ENCODE measurements at places on chromosomes 13 and 19. TPM values are rescaled to one million over a fixed set of nuclear protein-coding genes. Genes with fewer than 3 reads are reported as not detected.

ZFP14 gene
- polyA plus RNA-seq, result 15.4 TPM

LILRB3 gene
- 0.59 TPM for polyA plus RNA-seq

JSRP1 gene
- polyA plus RNA-seq, result 0.90 TPM

SIGLECL1 gene
- not detected for polyA plus RNA-seq

DNA sequence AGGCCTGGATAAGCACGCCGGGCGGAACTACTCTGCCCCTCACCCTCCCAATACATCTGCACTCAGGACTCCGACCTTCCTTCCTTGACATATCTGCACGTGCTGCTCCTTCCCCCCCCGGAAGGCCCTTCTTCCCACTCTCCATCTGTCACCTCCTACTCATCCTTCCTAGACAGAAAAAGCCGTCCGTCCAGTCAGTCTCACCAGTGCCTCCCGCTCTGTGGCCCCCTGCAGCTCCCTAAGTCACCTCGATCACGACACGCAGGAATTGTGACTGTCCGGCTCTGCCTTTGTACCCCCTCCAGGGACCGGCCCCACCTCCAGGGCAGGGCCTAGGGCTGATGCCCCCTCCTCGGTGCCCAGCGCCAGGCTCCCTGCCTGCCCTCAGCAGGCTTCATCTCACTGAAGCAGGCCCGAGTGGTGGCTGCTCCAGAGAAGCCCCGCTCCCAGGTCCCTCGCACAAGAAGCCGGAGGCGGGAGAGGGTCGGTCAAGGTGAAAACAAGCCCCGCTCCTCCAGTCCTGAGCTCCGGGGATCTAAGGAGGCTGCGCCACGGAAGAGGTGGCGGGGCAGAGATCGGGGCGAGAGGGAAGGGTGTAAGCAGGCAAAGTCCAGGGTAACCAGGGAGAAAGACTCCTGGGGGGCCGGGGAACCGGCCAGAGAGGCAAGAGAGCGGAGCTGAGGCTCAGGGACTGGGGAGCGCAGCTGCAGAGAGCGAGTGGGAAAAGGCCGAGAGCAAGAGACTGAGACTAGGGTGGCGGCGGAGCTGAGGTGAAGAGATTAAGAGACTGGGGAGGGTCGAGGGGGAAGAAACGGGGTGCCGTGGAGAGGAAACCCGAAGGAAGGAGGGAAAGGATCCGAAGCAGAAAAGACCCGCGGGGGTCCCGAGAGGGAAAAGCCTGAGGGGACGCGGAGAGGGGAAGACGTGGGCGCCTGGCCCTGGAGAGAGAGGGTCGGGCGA lies 1.1 kb downstream of the PPP6R1 start:
- DNase-seq, result peak; percentile 16

DNA sequence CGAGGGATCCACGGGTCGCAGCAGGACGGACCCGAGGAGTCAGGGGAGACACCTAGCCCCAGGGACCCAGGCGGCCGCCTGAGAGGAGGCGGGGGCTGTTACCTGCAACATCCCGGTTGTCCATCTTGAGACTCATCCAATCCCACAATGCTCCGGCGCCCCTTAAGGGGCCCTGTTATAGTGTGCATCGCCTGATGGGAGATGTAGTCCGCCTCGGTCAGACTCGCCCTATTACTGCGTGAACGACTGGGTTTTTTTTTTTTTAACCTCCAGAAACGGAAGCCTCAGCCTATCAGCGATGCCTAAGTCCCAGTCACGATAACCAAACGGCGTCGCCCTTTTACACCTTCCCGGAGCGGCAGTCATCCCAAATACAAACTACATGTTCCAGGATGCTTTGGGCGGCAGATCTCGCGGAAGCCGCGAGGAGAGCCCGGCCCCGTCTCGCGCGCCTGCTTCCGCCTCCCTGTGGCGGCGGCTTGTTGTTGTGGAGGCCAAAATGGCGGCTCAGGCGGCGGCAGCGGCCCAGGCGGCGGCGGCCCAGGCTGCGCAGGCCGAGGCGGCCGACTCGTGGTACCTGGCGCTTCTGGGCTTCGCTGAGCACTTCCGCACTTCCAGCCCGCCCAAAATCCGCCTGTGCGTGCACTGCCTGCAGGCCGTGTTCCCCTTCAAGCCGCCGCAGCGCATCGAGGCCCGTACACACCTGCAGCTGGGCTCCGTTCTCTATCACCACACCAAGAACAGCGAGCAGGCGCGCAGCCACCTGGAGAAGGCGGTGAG lies at the start of the genes MAU2 and SUGP1:
MAU2 (plus strand) TSS at position 469 of the 780 bp plus-strand sequence; CDS start at position 500, 31 bp downstream.
SUGP1 (minus strand) TSS at position 149 of the 780 bp plus-strand sequence; CDS start at position 136, 13 bp downstream.
- peak; percentile 97 for DNase-seq

DNA sequence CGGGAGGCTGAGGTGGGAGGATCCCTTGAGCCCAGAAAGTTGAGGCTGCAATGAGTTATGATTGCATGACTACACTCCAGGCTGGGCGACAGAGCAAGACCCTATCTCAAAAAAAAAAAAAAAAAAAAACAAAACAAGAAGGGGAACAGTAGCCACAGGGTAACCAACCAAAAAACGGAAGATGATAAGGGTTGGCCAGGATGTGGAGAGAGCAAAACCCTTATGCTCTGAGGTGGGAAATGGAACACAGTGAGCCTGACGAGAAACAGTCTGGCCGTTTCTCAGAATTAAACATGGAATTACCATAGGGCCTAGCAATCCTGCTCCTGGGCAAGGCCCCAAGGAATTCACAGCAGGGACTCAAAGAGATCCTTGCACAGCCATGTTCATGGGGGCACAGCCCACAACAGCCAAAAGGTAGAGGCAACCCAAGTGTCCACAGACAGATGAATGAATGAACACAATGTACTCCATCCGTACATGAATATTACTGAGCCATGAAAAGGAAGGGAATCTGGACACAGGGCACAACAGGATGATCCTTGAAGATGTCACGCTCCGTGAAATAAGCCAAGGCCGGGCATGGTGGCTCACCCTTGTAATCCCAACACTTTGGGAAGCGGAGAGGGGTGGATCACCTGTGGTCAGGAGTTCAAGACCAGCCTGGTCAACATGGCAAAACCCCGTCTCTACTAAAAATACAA lies 11.3 kb downstream of the NMRK2 start:
- DNase-seq, result no peak

- no peak for DNase-seq
Measured at GRCh38 chr13:76440568-76440967, 445.6 kb downstream of the KCTD12 start.

DNA sequence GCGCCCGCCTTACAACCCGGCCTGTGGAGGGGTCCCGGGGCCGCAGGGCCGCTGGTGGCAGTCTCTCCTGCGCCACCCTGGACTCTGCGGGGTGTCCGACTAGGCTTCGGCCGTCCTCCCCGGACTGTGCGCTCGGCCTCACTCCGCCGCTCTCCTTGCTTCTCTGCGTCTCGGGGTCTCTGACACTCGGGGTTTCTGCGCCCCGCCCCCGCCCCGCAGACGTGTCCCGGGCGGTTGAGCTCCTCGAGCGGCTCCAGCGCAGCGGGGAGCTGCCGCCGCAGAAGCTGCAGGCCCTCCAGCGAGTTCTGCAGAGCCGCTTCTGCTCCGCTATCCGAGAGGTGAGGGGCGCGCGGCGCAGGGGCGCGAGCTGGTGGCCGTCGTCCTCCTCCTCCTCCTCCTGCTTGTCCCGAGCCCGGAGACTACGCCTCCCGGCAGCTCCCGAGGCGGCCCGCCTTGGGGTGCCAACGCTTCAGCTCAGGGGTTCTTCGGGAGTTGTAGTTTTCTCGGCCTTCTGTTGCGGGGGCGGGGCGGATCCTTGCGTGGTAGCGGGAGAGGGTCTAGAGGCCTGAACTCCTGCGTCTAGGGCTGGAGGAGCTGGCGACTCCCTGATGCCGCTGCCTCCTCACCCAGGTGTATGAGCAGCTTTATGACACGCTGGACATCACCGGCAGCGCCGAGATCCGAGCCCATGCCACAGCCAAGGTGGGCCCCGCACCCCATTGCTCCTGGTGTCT lies 627 bp downstream of the LIN7B start:
- no peak for DNase-seq

GRCh38 chr19:10699650-10700335 lies 1.4 kb upstream of the QTRT1 start:
- no peak for DNase-seq

GRCh38 chr19:29668746-29669609 lies 3.7 kb downstream of the PLEKHF1 start:
- no peak for DNase-seq

Measured in spinal cord (tissue), 10 donors.